Activated naive CD8-positive, alpha-beta T cell treated with anti-CD3 and anti-CD28 coated beads for 36 hours (primary cell): ENCODE measurements at places on chromosomes 7 and 10.

DNA sequence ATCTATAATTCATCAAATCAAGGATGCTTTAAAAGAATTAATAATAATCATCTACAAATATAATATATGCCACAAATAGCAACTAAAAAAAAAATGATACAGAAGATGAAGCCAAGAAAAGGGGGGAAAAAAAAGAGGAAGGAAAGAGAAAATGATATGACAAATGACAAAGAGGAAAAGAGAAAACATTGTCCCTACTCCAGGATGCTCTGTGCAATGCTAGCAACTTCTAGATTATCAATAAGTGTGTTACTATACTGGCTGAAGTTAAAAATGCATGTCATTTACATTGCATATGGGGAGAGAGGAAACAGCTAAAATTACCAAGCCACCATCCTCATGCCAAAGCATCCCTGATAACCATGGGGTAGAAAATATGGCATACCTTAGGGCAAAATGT is 104.2 kb downstream of the SFMBT2 start:
- DNase-seq, result no peak

- DNase-seq, result no peak
Measured at GRCh38 chr7:121766676-121767075, 106.3 kb upstream of the PTPRZ1 start.

GRCh38 chr10:63173468-63174232 is 40.5 kb downstream of the NRBF2 start:
- DNase-seq, result no peak

DNA sequence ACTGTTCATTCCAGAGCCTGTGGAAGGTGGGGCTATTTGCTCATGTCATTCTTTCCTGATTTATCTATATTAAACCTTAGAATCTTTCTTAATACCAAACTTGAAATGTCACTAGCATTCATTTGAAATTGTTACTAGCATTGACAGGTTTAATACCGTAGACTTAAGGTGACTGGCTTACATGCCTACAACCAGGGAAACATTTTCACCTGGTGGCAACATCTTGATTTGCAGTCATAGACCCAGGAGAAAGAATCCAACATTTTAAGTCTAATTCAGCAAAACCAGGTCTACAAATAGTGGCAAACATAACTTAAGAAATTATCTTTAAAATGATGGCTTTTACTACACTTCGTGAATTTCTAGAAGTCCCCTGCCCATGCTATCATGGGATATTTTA is 353.7 kb downstream of the HTR7 start:
- DNase-seq, result no peak

DNA sequence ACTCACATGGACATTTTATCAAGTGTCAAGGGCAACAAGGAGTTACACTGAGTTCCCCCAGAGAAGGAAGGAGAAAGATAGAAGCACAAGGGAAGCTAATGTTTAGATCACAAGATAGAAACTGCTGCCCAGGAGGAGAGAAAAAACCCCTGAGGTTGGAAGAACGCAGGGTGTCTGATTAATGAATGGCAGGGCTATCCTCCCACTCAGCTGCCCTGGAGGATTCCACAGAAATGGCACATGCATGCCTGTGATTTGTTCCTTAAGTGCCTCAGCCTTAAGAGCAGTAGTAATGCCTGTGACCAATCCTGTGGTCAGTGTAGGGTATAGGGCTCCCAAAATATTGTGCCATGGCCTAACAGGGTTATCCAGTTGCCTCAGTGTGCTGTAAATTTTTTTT is 20.2 kb downstream of the DNAJB9 start:
- DNase-seq, result no peak

GRCh38 chr7:146177301-146177700 is 60.7 kb downstream of the CNTNAP2 start:
- DNase-seq, result no peak

DNA sequence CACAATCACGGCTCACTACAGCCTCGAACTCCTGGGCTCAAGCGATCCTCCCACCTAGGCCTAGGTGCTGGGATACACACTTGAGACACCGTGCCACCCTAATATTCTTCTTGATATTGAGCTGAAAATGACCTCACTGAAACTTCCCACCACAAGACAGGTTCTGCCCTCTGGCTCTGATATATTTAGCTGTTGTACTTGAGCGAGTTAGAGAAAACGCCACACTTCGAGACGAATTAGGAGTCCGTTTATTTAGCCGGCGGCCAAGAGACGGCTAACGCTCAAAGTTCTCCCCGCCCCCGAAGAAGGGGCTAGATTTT is 17.9 kb downstream of the ZC3HAV1 start:
- DNase-seq, result no peak

- DNase-seq, result no peak
Measured at GRCh38 chr7:90824386-90825307, 228.5 kb downstream of the CDK14 start.

DNA sequence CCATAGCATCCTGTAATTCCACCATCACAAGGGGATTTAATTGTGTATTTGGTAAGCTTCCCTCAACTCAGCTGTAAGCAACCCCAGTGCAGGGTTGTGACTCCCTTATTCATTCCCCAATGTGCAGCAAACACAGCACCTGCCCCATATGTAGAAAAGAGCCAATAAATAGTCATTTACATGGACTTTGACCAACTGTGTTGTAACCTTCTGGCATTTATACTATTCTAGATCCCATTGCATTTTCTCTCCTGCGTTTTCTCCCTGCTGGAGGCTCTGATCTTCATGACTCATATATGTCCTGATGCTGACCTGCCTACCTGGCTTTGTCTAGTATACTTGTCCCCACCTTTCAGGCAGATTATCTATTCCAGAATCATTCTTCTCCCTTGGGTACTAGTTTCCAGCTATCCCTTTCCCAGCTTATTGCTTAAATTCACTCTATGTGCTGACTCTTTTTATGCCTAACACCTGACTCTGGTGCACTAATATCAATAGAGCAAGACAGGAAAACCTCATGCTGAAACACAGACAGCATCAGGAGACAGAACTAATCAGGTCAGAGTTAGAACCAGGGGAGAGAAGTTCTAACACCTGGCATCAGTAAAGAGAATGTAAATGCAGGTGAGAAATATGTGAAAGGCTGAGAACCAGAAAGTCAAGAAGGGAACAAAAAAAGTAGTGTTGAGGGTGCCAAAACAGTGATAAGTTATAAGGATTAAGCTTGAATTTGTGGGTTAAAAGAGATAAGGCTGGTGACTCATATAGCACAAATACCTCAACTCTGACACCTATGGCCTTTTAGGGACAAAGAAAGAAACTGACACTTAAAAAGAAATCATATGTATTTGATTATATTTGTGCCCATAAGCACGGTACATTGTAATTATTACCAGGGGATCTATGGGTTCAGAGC is 402.7 kb downstream of the IPMK start:
- DNase-seq, result no peak

DNA sequence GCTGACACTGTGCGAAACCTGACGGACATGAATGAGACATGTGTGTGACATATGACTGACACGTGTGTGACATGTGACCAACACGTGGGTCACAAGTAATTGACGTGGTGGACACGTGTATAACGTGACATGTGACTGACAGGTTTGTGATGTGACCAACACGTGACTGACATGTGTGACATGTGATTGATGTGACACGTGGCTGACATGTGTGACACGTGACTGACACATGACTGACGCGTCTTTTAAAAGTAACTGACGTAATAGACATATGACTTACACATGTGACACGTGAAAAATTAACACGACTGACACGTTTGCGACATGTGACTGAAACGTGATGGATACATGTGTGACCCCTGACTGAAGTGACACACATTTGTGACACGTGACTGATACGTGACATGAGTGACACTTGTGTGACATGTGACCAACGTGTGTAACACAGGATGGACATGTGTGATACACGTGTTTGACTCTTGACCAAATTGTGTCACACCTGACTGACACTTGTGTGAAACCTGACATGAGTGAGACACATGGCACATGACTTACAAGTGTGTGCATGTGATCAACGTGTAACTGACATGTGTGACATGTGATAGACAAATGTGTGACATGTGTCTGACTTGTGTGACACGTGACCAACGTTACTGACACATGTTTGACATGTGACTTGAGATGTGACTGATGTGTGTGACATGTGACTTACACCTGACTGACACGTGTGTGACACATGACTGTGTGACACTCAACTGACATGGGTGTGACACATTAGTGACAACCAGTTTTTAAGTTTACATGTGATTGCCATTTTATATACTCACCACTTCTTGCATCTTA is 56.9 kb downstream of the ZNF92 start:
- DNase-seq, result no peak

- DNase-seq, result no peak
Measured at GRCh38 chr7:128427289-128427891, 17.6 kb upstream of the IMPDH1 start.

DNA sequence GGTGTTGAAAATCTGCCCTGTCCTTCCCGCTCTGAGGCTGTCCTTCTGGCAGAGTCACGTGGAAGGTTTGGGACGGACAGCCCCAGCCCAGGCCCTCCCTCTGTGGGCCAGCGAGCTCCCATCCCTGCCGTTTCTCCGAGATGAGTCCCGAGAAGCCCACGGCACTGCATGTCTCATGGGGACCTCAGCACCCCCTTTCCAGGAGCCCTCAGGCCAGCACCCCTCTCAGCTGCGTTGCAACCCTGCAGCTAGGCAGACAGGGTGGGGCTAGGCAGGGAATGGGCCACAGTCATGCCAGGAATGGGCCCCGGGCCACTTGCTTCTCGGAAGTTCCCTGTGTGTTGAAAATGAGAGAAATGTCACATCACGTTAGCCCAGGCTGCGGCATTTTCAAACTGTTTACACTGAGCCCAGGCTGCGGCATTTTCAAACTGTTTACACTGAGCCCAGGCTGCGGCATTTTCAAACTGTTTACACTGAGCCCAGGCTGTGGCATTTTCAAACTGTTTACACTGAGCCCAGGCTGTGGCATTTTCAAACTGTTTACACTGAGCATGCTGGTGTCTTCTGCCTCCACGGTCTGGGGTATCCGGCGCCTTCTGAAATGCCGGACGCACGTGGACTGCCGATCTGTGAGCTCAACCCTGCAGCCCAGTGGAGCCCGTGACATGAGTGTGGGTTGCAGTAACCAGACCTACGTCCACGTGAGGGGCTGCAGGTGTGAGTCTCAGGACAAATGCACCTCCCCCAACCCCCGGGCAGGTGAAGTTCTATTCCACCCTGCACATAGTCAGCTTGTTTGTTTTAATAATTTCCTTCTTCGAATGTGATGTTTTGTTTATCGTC is 42.6 kb downstream of the FAM20C start:
- no peak for DNase-seq

DNA sequence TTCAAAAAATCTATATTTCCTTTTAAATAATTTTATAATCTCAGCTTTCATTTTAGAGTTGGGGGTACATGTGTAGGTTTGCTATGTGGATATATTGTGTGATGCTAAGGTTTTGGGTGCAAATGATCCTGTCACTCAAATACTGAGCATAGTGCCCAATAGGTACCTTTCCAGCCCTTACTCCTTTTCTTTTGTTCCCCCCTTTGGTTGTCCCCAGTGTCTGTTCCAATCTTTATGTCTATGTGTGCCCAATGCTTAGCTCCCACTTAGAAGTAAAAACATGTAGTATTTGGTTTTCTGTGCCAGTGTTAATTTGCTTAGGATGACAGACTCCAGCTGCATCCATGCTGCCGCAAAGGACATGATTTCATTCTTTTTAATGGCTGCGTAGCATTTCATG is 103.6 kb downstream of the ZEB1 start:
- DNase-seq, result no peak

DNA sequence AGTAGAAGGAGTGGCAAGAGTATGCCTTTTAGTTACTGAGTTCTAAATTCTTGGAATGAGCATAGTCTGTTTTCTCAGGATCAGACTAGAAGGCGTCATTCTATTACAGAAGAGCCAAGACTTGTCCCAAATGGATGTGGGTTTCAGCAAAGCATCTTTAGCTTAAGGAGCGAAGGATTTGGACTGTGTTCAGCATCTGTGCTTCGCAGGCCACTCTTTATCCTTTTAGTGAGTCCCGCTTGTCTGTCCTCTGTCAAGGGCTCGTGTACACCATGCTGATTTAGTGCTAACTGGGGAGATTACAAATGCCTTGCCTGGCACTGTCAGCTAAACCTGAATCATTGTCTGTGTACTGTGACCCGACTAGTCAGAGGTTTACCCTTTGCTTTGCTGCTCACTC is 465.7 kb downstream of the AUTS2 start:
- DNase-seq, result no peak

DNA sequence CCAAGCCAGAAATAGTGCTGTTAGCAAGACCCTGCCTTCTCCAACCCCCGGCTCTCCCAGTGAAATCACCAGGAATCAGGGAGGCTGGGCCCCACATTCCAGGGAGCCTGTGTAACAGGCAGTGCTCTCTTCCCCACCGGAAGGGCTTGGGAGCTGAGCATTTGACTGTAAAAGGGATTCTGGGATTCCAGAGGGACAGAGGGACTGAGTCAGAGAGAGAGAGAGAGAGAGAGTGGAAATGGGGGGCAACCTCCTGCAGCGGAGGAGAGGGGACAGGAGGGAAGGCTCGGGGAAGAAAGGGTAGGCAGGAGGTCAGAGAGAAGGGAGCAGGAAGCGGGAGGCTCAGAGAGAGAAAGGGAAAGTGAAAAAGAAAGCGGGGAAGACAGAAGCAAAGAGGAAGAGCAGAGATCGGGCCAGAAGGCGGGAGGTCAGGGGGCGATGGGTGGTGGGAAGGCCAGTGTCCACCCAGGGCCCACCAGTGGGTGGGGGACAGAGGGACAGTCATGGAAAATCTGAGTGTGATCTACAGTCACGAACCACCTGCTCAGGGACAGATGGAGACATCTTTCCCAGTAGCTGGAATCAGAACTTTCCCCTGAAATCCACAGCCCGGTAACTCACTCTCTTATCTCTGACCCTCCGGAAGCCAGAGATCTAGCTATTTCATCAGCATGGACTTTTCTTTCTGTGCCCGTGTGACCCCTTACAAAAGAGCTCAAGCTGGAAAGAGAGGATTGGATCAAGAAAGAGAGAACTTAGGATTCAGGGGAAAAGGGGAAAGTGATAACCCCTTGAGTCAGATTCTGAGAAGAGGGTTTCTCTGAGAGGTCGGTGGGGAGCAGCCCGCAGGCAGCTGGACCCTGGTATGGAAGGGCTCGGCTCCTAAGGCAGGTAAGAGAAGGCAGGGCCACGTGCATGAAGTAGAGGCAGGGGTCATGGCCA is 4.6 kb upstream of the SERPINE1 start:
- no peak for DNase-seq

DNA sequence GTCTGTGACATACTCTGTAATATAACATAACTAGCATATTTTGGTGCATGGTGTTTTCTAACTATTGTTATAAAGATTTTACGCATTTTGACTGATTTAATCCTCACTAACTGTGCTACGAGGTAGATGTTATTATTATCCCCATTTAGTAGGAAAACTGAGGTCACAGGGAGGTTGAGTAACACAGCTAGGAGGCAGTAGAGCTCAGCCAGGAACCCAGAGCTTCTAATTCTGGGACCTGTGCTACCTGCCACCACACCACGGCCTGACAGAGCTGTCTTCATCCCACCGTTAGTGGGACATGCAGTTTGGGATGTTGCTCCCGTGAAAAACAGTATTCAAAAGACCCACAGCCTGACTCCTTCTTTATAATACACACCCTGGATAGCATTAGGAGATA is 962.5 kb downstream of the CNTNAP2 start:
- DNase-seq, result no peak

DNA sequence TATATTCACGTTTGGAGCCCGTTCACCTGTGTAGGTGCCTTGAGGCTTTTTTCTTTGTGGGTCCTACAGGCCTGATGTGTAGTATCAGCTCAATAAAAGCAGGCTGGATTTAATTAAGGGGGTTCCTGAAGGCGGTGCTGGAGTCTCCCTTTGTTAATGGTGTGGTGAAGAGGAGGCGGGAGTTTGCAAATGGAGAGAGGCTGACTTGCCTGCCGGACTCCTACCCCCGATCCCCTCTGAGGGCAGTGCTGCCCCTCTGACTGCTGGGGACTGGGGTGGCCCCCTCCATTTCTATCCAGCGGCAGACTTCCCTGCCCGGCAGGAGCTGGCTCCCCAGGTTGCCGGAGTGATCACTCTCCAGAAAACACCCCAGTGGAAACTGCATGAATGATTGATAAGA is 45.1 kb downstream of the ZMIZ1 start:
- no peak for DNase-seq
